ENCODE measurements at places on chromosomes 5 and 9. TPM values are rescaled to one million over a fixed set of nuclear protein-coding genes. Genes with fewer than 3 reads are reported as not detected.

GRCh38 chr5:107831612-107832395 is 161.1 kb upstream of the EFNA5 start:
- DNase-seq: no peak

DNA sequence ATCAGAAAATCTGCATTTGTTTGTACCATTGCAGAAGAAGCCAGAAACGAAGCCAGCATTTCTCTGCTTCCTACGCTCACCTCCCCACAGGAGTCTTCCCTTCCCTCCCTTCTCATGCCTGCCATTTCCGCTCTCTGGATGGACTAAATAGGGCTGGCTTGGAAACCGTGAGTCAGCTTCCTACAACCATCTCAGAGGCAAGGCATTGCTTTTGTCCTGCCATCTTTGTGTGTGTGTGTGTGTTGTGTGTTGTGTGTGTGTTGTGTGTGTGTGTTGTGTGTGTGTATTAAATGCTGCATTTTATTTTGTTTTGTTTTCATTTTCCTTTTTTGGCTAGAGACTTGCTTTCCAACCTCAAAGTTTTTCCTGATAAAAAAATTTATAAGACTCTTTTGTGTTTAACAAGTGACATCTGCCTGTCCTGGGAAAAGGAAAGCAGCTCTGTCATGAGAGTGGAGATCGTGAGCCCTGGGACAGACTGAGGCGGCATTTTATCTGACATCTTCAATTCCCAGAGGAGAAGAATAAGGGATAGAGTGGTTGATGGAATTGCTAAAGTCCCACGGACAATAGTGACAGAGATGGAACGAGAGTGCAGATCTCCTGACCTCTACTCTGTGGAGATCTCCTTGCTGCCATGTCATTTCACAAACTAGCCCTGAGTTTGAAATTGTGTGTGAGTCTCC is 7.5 kb upstream of the EGFLAM start:
- no peak for DNase-seq

- DNase-seq: no peak
Observed at GRCh38 chr5:117302473-117302872, 727.9 kb upstream of the SEMA6A start.

GRCh38 chr5:67925511-67925910 is 290.0 kb upstream of the PIK3R1 start:
- no peak for DNase-seq

DNA sequence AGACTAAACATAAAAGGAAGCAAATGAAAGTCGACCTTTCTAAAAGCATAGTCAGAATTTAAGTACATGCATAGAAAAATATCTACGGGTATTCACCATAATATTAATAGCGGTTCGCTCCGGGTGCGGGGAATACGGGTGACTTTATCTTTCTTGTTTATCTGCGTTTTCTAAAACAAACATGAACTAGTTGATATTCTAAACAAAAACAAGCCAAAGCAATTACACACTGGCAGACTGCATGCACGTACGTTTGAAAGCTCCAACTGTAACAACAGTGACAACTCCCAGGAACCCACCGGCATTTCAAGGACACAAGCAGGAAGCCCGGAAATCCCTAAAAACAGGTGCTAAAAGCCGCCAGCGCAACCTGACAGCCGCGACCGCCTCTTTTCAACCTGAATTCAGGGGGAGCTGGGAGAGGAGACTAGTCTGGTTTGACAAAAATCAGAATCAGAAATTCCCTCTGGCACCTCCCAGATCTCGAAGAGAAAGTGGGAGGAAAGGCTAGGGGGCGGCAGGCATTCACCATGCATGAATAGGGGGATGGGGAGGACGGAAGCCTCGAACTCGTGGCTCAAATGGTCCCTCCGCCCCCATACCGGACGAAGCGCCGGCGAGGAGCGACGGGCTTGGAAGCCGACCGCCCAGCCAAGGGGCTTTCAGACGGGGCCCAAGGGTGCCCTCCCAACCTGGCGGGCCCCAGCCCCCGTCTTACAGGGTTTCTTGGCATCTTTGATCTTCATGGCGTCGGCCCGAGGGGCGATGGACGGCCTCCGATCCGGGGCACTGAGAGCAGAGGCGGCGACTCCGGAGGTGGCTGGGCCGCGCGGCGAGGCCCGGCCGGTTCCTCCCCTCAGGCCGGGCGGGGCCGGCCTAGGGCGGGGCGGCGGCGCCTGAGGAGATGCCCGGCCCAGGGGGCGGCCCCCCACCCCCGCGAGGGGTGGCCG is at the start of gene PANK3:
Gene PANK3, minus strand, starts transcription at position 831 of the 950 bp plus-strand sequence. Its CDS starts 85 bp downstream, at position 746.
- DNase-seq: no peak

DNA sequence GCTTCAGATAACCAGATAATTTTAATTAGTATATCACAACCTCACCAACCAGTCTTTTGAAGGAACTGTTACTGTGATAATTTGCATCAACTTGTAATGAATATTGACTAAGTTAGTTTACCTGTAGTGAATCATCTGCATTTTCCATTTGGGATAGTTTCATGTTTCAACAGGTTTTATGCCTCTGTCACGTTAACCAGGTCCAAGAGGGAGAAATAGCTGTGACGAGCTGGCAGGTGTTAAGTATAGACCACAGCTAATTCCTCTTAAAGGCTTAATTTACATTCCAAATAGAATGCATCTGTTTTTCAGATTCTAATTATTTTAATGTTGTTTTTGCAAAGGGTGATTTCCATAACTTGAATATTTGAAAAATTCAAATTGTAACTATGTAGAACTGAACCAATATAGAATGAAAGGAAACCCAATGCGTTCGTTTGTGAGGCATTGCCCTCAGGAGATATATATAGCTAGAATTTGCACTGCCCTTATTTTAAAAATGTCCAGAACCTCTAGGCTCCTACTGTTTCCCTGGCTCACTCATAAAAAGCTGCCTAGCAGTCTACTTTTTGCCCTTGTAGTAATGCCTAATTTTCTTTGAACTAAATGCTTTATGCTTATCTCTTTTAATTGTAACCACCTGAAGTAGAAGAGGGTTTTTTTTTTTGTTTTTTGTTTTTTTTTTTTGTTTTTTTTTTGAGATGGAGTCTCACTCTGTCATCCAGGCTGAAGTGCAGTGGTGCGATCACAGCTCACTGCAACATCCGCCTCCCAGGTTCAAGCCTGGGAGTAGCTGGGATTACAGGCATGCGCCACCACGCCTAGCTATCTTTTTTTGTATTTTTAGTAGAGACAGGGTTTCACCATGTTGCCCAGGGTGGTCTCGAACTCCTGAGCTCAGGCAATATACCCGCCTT is 270.5 kb downstream of the SMARCA2 start:
- DNase-seq: no peak

DNA sequence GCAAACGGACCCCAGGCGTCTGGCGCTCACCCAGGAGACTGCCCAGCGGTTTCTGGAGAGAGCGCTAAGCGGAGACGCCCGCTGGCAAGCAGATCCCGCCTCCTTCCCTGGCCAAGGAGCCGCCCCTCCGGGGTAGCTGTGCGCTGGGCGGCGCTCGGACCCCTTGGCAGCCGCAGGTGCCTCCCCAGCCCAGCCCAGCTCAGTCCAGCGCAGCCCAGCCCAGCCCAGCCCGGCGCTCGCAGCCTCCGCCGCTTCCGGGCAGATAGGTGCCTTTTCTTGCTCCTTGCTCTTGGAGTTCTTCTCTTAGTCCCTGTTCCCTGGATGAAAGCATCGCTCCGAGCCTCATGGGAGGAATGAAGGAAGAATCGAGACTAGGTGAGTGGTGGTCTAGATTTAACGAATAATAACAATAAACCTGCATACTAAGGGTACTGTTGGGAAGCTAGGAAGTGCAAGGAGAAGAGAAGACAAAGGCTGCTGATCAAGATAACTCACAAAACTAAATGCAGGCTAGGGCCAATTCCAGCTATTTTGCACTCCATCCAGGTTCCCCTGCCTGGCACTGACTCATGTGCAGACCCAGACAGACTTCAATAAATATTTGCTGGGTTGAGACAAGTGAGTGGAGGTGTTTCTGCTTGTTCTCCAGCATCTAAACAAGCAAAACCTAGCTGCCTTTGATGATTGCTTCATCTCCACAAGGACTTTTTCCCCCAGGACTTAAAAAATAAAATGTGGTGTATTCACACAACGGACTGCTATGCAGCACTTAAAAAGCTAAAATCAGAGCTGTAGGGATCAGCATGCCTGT is at the start of gene STK32A:
Gene STK32A, plus strand, starts transcription at position 202 of the 811 bp plus-strand sequence. CDS start 4,609 bp downstream, outside the sequence.
- no peak for DNase-seq

DNA sequence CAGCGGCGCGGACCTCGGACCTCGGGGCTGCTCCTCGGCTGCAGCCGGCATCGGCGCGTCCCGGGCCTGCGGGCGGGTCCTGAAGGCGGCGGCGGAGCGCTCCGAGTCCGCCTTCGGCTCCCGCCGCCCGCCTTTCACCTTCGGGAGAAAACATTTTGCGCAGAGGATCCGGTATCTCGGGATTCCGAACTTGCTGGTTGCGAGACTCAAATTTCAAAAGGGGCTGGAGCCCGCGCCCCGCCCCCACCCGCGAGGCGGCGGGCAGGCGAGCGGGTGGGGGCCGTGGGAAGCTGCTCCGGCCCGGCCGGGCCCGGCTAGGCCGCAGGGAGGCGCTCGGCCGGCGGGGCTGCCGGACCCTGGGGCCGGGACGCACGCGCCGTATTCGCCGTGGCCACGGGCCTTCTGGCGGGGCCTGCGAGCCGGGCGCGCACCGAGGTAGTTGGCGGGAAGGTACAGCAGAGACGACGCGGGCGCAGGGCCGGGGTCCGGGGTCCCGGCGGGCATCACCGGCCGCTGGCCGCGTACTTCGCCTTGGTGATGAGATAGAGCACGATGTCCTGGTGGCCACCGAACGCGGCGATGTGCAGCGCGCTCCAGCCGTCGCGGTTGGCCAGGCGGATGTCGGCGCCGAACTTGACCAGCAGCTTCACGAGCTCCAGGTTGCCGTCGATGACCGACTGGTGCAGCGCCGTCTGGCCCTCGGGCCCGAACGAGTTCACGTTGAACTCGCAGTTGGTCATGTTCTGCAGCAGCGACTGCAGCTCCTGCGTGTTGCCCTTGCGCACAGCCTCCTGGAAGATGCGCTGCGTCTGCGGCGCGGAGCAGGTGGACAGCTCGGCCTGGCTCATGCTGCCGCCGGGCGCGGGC is 757 bp downstream of the NRARP start:
- DNase-seq: no peak

DNA sequence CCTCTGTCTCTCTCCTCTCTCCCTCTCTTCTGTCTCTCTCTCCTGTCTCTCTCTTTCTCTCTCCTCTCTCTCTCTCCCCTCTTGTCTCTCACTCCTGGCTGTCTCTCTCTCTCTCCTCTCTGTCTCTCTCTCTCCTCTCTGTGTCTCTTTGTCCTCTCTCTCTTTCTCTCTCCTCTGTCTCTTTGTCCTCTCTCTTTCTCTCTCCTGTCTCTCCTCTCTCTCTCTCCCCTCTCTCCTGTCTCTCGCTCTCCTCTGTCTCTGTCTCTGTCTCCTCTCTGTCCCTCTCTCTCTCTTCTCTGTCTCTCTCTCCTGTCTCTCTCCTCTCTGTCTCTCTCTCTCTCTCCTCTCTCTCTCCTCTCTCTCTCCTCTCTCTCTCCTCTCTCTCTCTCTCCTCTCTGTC is 25.0 kb downstream of the STK32A start:
- DNase-seq: no peak

- no peak for DNase-seq
Observed at GRCh38 chr5:147981074-147981473, 74.7 kb upstream of the C5orf46 start.

GRCh38 chr5:115842089-115842935 is 577 bp downstream of the AP3S1 start:
- no peak for DNase-seq

DNA sequence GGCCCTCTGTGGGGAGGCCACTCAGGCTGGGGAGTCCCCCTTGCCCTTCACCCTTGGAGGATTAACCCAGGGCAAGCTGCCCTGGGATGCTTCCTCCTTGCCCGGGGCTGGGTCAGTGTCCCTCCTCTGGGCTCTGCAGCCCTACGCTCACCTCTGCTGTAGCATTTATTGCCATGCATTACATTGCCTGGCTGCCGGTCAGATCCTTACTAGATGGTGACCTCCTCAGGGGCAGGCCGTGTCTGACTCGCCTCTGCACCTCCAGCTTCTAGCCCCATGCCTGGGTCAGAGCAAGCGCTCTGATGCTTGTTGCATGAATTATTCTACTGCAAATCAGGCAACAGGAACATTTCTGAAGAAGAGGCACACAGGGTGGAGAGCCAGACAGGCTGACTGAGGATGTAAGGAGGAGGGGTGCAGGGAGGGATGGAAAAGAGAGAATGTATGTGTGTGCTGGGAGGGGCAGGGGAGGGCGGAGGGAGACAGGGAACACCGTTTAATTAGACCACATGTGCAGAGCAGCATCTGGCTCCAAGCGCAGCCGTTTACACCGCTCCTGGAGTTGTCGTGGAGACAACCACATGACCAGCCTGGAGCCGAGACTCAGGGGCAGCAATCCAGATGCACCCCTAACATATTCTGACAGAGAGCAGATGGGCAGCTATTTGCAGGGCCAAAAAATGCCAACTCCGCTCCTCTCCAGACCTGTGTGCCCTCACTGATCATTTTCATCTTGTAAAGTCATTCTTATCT is 117.0 kb downstream of the CRB2 start:
- DNase-seq: no peak

- no peak for DNase-seq
Observed at GRCh38 chr5:58482536-58482935, 8.7 kb upstream of the GAPT start.

- DNase-seq: peak; percentile 61
Observed at GRCh38 chr5:40755407-40756365, at the start of gene TTC33. Gene TTC33, minus strand, starts transcription at chr5:40755961. Its CDS starts 8,943 bp downstream, at chr5:40747018.

DNA sequence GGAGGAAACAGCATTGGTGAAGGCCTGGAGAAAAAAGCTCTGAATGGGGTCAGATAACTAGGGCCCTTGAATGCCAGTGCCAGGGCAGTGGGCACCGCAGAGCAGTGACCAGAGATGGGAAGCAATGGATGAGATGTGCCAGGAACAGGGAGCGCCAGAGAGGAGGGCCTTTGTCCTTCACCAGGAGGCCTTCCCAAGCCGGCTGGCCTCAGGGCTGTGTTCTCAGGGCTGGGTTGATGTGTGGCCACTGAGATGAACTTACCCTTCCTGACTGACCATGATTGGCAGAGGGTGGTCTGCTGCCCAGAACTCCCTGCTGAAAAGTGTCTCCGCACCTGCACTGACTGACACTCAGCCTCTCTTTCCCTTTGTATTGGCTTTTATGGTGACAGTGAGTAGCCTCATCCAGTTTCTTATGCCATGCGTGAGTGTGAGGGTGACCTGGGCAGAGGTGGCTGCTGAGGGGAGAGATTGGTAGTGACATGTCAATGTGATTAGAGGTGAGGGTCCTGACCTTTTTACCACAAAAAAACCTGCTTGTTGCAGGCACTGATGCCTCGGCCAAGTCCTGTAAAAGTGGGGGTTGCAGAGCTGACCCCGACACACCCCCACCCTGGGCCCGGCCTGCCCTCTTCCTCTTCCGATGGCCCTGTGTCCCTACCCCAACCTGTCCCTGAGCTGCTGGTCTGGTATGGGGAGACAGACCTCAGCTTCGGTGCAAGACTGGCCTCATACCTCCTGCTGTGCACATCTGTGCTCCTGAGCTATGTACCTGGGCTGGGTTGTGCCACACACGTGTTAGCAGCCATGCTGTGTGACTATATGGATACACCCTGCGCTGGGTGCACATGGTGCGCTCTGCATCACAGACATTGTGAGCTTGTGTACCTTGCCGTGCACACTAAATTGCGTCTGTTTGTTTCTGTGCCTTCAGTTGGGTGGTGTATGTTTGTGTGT is 57.1 kb upstream of the PSD2 start:
- DNase-seq: no peak

The NDUFS4 gene
- 69.9 TPM for total RNA-seq

The MSANTD3 gene
- total RNA-seq: 19.5 TPM

The CDH9 gene
- not detected for total RNA-seq

The ELOVL7 gene
- total RNA-seq: 0.95 TPM

The F12 gene
- total RNA-seq: 7.1 TPM

The PCDHGC4 gene
- 1.1 TPM for total RNA-seq

The C1QTNF3 gene
- total RNA-seq: 1.1 TPM

The KIF12 gene
- not detected for total RNA-seq

The NUTM2F gene
- total RNA-seq: not detected

Measured in GM12878 (cell line).